Stimulated activated CD4-positive, alpha-beta T cell treated with anti-CD3 and anti-CD28 coated beads, Interleukin-12 subunit alpha, Interleukin-12 subunit beta, amount 100 ng/mL, for 24 hours (primary cell): ENCODE measurements at places on chromosomes 13 and 19.

DNA sequence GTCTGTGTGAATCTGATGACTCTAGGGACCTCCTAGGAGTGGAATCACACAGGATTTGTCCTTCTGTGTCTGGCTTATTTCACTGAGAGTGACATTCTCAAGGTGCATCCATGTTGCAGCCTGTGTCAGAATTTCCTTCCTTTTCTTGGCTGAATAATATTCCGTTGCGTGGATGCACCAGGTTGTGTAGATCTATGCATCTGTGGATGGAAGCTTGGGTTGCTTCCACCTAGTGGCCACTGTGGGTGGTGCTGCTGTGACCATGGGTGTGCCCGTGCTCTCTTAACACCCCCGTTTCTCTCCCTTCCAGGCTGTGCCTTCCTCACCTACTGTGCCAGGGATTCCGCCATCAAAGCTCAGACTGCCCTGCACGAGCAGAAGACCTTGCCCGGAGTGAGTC lies 26.2 kb downstream of the CELF5 start:
- no peak for DNase-seq

GRCh38 chr13:96811049-96811448 lies 183.2 kb downstream of the OXGR1 start:
- DNase-seq: no peak

DNA sequence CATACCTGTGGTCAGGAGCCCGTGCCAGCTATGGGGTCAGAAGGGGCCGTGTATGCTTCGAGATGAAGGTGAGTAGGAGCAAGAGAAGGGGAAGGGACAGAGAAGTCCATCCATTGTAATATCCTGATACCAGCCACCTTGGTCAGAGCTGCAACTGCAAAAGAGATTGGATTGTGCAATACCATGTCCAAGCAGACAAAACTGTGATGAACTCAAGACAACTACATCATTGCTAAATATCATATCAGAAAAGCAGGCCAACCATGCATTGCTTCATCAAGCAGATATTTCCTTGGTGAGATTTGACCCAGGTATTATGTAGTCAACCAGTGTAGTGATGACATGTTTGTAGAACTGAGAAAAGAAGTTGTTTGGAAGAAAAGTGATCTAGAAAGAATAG lies 12.1 kb downstream of the HNRNPUL1 start:
- DNase-seq: no peak

DNA sequence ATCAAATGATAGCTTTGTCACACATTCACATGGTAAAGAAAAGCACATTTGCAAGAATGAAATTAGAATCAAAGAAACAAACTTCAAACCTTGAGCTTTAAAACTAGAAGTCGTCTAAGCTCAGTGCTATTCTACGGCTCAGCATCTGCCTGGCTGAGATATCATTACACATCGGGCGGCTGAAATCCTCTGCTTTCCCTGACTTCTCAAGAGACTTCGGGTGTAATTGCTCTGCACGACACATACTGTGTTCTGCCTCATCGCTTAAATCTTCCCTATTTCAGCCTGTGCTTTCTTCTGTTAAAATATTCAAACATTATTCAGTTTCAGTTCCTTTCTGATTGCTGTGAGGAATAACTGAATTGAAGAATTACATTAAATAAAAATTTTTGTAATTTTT lies 265.3 kb downstream of the NALCN start:
- no peak for DNase-seq

DNA sequence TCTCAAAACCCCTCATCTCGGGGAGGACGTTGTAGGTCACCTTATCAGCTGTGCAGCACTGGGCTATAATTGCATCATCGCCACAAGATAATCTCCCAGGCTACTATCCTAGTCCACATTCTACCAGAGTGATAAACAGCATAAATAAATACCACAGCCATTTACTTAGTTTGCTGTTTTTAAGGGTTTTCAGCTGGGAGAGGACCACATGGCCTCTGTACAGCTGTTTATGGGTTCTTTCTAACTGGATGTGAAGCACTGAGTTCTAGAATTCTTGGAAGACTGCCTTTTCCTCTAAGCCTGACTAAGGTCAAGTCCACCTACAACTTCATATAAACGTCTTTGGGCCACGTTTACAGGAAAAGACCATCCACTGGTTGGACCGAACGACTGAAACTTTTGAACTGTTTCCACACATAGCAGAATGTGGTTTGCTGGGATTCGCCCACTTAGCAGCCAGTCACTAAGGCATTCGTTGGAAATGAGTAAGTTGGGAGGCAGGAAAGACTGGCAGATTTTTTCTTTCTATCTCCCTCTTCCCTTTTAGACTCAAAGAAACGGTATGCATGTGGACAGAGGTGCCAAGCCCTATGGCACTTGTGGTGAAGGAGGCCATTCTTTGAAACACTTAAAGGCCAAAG lies 752.5 kb upstream of the SGCG start:
- no peak for DNase-seq

- no peak for DNase-seq
Measured at GRCh38 chr13:26362261-26362660, 108.3 kb downstream of the CDK8 start.

DNA sequence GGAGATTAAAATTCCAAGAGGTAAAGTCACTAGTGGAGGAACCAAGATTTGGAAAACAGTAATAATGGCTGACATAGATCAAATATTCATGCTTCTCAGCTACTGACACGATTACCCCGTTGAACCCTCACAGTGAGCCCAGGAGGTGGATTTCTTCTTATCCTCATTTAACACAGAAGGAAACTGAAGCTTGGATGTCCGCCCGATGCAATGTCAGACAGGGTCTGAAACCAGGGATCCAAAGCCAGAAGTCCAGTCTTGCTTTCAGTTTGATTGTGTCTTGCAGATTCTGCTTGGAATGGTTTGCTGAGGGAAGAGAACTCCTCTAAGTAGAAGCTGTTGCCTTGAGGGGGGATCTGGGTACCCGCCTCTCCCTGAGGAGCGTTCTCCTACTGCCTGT lies 404.7 kb downstream of the KCNRG start:
- no peak for DNase-seq

DNA sequence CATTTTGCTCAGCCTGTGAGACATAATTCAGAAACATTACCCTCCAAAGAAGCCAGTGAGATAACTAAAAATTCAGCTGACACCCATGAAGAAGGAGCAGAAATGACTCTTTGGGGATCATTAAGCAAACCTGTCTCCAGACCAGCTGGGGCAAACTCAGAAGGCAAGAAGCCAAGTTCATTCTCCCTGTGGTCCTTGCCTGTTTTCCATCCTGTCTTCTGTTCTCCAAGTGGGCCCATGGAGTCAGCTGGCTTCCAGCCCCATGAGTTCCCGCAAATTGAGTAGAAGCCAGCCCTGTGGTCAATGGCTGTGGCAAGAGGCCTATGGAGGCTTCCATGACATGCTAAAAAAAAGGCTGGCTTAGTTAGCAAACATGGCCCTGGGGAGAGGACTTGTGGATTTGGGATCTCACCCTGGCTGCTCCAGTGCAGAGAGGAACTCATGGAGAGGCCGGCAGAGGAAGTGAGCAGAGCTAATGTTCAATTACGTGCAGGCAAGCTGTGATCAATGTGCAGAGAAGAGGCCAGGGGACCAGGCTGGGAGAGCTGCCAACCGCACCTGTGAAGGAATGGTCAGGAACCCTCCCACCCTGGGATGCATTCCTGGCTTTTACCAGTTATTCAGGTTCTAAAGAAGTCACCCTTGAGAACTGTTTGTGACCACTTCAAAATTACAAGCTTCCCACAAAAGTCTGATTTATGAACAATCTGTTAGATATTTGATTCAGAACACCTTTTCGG lies 229.1 kb downstream of the TSHZ3 start:
- DNase-seq: no peak

DNA sequence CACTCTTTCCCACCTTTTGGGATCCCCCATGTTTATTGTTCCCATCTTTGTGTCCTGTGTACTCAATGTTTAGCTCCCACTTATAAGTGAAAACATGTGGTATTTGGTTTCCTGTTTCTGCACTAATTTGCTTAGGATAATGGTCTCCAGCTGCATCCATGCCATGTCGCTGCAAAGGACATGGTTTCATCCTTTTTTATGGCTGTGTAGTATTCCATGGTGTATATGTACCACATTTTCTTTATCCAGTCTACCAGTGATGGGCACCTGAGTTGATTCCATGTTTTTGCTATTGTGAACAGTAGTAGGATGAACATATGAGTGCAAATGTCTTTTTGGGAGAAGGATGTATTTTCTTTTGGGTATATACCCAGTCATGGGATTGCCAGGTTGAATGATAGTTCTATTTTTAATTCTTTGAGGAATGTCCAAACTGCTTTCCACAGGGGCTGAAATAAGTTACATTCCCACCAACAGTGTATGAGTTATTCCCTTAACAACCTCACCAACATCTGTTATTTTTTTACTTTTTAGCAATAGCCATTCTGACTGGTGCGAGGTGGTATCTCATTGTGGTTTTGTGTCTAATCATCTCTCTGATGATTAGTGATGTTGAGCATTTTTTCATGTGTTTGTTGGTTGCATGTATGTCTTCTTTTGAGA lies 55.7 kb upstream of the MEDAG start:
- DNase-seq: no peak

- DNase-seq: no peak
Measured at GRCh38 chr19:14407605-14408484, 11.3 kb downstream of the DDX39A start.

DNA sequence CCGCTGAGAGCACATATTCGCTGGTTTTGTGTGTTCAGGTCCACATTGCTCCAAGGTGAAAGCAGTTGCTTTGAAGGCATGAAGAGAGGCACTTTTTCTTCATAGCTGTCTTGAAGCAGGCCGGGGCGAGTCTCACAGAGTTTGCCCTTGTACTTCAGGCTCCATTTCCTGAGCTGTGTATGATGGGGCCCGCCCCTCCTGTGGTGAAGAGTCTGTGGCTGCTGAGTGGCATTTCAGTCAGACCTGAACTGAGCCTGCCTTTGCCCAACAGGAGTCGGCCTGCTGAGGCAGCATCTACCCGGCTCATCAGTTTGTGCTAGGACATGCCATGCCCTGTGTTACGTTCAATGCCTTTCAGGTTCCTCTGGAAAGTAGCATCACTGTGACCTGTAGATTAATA lies 44.4 kb upstream of the C1QTNF9 start:
- peak; percentile 62 for DNase-seq

DNA sequence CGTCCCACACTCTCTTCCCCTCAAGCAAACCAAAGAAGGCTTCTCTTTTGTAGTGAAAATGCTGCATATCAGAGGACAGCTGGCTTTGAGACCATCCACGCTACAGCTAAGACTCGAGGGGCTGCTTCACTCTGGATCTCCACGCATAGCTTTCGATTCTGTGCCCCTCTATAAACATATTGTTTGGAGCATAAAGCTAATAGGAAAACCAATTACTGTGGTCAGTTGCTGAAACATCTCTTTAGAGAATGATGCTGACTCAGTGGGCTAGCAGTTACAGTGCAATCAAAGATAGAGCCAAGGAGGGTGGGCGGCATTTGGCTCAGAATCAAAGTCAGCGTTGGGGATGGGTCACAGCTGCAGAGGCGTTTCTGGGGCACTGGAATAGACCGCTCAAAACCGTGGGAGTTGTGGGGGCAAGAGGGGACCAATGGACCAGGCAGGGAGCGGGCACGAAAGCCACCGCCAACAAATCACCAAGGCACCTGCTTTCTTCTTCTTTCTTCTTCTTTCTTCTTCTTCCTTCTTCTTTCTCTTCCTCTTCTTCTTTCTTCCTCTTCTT lies 76.7 kb downstream of the RASL11A start:
- no peak for DNase-seq

GRCh38 chr19:33177417-33177979 lies 16.6 kb upstream of the LRP3 start:
- DNase-seq: no peak

DNA sequence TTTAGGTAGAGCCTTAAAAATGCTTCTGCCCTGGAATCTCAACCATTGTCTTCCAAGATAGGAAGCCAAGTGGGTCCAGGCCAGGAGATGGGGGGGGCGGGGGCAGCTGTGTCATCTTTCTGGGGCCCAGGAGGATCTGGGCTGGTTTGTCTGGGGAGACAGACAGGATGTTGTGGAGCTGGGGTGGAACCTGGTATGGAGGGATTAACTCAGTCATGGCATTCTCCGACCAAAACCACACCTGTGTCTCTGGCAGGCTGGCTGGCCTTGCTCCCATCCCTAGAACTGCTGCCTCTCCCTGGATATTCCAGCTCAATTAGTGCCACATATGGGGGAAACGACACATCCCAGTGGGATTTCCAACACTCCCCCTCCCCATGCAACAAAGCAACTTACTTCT lies 2.7 kb upstream of the MAP2K7 start:
- no peak for DNase-seq

DNA sequence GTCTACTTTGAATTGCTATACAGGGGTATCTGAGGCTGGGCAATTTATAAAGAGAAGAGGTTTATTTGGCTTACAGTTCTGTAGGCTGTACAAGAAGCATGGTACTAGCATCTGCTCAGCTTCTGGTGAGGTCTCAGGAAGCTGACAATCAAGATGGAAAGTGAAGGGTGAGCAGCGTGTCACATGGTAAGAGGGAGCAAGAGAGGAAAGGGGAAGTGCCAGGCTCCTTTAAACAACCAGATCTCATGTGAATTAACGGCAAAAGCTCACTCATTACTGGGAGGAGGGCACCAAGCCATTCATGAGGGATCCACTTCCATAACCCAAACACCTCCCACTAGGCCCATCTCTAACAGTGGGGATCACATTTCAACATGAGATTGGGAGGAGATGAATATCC lies 222.4 kb downstream of the TDRD3 start:
- DNase-seq: no peak

- DNase-seq: no peak
Measured at GRCh38 chr19:3029065-3029923, at the start of gene TLE2. Gene TLE2, minus strand, starts transcription at chr19:3029280. Its CDS starts 376 bp downstream, at chr19:3028904.

DNA sequence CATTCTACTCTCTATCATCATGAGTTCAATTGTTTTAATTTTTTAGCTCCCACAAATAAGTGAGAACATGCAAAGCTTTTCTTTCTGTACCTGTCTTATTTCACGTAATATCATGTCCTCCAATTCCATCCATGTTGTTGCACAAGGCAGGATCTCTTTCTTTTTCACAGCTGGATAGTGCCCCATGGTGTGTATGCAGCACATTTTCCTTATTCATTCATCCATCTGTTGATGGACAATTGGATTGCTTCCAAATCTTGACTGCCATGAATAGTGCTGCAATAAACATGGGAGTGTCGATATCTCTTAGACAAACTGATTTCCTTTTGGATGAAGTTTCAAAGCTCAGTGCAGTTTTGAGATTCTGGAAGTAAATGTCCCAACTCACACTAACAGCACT lies 326.9 kb downstream of the FGF9 start:
- DNase-seq: no peak

- DNase-seq: no peak
Measured at GRCh38 chr13:99123101-99124045, 77.3 kb upstream of the UBAC2 start.

- DNase-seq: no peak
Measured at GRCh38 chr13:62115831-62116230, 700.2 kb upstream of the PCDH20 start.

DNA sequence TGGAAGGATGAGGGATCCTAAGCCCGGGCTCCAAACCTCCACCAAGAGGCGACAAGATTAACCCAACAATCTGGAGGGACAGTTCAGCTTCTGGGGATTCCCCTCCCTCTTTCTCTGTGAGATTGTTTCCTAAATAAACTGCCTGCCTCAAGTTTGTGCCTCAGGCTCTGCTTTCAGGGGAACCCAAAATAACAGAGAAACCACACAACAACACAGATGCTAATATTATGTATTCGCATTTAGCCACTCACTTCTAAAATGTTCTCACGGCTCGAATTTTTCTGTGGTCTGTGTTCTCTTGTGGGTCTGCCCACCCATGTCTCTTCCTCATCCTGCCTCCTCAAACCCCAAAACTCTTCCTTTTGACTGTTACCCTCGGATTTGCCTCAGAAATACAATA lies 1381.1 kb upstream of the SLC10A2 start:
- no peak for DNase-seq

GRCh38 chr13:106533943-106534638 lies 1.4 kb downstream of the EFNB2 start:
- DNase-seq: no peak

GRCh38 chr13:113114511-113115362 lies 7.9 kb upstream of the F10 start:
- no peak for DNase-seq
